ENCODE measurements at places on chromosomes 11 and 22.
A peak's percentile ranks its signal among the peaks of the same experiment; 100 is the strongest.

DNA sequence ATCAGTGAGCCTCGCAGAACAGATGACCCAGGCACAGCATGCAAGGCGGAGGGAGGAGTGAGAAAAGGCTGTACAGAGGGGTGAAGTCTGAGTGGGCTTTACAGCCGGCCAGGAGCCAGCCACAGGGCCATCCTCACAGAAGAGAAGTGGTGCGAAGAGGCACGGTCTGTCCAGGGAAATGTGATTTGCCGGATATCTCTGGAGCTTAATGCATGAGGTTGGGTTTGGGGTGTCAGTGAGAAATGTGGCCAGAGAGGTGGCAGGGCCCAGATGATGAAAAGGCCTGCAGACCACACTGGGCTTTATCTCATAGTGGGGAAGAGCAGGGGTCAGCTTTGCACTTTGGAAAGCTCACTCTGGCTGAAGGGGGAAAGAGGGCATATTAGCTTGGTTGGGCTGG is 255.2 kb downstream of the BUD13 start:
- no peak for DNase-seq

DNA sequence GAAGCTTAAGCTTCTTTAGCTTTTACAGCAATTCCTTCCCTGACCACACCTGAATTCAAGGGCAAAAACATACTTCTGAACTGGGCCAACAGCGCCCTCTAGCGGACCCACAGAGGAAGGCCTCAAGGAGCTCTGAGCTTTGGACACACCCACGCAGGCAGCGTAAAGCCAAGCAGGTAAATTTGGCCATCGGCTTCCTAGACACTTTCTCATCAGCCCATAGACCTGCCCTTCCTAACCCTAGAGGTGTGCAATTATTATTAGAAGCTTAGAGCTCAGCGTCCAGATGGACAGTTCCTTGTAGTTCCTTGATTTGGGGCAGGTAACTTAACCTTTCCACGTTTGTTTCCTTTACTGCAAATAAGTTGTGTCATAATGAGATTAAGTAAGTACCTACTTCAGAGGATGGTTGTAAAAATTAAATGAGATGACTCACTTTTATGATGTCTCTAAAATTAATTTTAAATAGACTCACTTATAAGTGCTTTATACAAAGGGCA is 25.7 kb upstream of the HMGXB4 start:
- peak; percentile 57 for DNase-seq

GRCh38 chr11:35045236-35045820 is 93.6 kb upstream of the CD44 start:
- peak; percentile 96 for DNase-seq

GRCh38 chr11:1574933-1575242 is 2.8 kb upstream of the DUSP8 start:
- DNase-seq, result no peak

- DNase-seq, result no peak
These were observed 27.7 kb downstream of the SLC36A4 start for GRCh38 chr11:93169950-93170561.

- no peak for DNase-seq
These were observed 375.7 kb downstream of the SHANK2 start for GRCh38 chr11:70876685-70877084.

- no peak for DNase-seq
These were observed 31.6 kb upstream of the CBX7 start for GRCh38 chr22:39183991-39184585.

GRCh38 chr11:17013548-17014320 is 480 bp downstream of the PLEKHA7 start:
- DNase-seq, result peak; percentile 19

GRCh38 chr11:115611343-115611742 is 107.1 kb upstream of the CADM1 start:
- no peak for DNase-seq

DNA sequence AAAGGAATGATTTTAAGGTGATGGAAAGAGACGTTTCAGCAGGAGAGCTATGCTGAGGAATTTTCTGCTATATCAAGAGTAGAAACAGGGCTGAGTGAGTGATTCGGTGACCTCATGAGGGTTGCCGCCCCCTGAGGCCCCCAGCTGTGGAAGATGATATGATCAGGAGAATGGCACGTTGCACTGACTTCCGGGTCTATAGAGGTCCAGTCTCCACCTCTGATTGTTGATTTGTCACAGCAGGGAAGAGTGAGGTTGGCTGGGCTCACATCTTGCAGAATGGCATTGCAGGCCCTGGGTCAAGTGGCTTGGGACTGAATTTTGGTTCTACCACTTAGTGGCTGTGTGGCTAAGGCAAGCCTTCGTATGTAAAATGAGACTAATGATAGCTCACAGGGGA is 205.1 kb downstream of the SNX19 start:
- no peak for DNase-seq

DNA sequence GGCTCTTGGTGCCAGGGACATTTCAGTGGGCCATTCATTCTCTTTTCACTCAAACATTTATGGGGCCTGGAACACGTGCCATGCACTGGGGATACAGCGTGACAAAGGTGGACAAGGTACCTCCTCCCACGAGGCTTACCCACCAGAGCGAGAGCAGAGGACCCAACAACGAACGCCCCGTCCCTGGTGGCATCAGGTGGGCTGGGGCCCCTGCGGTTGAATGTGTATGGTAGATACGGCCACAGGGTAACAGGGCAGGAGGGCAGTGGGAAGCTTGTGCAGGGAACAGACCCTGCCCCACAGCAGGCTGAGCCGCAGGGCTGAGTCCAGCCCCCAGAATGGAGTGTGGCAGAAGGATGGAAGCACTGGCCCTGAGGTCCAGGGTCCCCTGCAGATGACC is 81.1 kb downstream of the LRRC32 start:
- DNase-seq, result no peak

GRCh38 chr22:33380789-33381530 is 322.8 kb upstream of the SYN3 start:
- DNase-seq, result no peak

GRCh38 chr11:16296273-16296672 is 60.1 kb downstream of the SOX6 start:
- no peak for DNase-seq

- no peak for DNase-seq
These were observed 218.5 kb downstream of the DYNC2H1 start for GRCh38 chr11:103327721-103328120.

DNA sequence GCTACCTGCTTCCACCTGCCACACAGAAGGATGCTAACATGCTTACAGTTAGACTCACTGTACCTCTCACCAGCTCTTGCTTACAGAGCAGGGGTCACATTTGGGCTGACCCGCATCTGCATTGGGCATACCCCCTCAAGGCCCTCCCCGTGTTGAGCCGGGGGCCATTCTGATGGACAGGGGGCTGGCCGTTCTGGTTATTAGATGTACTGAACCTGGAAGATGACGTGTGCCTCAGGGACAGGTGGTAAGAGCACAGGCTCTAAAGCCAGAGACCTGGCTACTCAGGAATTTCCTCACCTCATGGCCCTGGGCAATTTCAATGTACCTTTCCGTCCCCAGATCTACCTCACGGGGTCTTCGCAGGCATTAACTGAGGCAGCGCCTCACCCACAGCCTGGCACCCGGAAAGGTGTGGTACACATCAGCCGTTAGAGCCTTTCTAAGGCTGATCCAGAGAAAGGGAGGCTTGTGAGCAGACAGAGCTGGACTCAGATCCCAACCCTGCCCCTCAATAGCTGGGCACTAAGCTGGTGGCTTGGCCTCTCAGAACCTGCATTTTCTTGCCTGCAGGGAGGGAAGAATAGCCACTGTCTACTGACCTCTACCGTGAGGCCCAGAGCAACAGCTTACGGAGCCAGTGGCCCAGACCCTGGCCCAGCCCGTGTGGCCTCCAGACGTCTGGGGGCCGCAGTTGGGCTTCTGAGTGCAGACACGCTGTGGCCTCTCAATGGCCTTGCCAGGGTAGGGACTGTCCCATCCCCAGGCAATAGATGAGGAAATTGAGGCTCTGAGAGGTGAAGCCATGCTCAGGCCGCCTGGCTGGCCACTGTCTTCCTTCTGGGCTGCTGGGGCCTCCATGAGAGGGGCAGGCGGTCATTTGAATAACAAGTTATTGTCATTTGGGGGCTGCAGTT is 100.6 kb downstream of the MORC2 start:
- DNase-seq, result no peak

- DNase-seq, result no peak
These were observed at the start of gene P2RY2 for GRCh38 chr11:73218106-73218829. TSS of gene P2RY2 (plus strand) at chr11:73218281. CDS start at chr11:73234160, 15,879 bp downstream.

DNA sequence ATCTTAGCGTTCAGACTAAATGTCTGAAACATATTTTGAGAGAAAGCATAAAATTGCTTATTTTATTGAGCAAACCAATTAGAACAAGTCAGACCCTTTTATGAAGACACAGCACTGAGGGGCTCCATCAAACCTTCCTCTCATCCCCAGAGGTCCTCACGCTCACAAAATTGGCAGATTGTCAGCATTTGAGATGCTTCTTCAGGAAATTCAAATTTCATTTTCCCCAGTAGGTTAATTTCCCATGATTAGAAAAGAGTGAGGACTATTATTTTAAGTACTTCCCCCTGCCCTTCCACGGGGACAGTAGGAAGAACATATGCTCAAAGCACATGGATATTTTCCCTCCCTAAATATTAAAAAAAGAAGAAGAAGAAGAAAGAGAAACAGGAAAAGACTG is 851.8 kb downstream of the BRD1 start:
- DNase-seq, result no peak

DNA sequence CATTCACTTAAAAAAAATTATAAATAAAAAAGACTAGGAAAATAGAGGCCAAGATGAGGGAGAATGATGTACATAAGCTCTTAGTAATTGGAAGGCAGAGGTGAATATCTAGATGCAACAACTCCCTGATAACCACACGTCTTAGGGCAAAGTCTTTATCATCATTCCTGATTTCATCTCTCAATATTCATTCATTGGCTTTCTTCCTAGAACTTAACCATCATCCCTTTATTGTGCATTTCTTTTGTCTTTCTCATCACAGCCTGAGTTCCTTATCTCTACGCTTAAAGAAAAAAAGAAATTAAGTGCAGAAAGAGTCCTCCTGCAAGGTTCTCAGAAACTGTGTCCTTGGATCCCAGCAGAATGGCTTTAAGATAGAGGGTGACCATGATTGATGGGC is 23.2 kb upstream of the FLI1 start:
- no peak for DNase-seq

- DNase-seq, result peak; percentile 39
These were observed 6.9 kb upstream of the POLDIP3 start for GRCh38 chr22:42621505-42622002.

DNA sequence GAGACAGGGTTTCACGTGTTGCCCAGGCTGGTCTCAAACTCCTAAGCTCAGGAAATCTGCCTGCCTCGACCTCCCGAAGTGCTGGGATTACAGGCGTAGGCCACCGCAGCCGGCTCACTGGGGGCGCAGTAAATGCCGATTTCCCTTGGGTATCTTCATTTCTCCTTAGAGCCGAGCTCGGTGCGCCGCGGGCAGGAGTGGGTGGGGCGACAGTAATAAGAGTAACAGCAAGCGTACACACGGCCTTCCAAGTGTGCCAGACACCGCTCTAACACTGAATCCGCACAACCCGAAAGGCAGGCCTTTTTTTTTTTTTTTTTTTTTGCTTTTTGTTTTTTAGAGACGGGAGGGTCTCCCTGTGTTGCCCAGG is 500 bp upstream of the ADSL start:
- peak; percentile 56 for DNase-seq

DNA sequence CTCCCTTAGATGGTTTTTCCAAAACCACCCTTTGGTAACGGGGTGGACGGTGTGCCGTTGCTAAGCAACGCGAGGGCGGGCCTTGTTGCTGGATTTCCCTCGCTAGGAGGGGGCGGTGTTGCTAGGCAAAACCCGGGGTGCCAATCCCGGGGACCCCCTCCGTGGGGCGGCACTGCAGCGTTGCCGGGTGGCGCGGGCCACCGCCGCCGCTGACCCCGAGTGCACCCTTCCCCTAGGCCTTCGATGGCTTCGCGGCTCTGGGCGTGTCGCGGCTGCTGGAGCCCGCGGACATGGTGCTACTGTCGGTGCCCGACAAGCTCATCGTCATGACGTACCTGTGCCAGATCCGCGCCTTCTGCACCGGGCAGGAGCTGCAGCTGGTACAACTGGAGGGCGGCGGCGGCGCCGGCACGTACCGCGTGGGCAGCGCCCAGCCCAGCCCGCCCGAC is 8.9 kb downstream of the EHBP1L1 start:
- DNase-seq, result no peak

DNA sequence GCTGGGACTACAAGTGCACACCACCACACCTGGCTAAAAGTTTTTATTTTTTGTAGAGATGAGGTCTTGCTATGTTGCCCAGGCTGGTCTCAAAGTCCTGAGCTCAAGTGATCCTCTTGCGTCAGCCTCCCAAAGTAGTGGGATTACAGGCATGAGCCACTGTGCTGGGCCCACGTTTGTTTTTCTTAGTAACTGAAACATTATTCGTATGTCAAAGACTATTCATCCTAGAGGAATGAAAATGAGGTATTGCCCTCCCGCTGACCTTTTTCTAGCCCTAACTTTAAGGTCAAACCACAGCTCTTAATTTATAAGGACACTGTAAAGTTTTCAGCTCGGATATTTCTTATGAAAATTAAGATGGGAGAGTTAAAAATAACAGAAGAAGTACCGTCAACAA is 33.2 kb upstream of the PAX6 start:
- DNase-seq, result no peak

DNA sequence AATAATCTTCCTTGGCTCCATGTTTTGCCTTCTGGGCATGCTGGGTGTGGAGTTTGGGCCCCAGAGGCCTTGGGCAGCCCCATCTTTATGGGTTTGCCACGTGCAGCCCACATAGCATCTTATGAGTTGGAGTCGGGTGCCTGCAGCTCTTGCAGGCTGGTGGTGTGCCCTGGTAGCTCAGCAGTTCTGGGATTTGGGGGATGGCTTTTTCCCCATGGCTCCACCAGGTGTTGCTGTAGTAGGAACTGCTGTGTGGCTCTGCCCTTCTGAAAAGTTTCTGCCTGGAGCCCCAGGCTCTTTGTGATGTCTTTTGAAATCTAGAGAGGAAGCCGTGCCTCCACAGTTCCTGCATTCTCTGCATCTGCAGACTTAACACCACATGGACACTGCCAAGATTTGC is 16.8 kb downstream of the EED start:
- DNase-seq, result no peak

DNA sequence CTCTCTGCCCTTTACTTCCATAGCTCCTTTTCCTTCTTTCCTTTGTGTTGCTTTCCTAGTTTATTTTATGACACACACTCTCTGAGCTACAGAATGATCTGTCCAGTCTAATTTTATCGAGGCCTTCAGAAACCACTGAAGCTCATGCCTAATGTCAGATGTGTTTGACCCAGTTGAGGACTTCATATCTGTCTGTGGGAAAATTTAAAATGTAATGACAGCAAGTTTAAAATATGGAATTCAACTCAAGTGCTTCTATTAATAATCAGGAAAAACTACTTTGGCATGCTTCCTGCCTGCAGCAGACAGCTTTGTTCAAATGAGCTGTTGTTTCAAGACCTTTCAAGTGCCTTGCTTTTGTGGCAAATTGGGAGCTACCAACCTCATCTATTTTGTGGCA is 261.8 kb upstream of the MTNR1B start:
- DNase-seq, result no peak

DNA sequence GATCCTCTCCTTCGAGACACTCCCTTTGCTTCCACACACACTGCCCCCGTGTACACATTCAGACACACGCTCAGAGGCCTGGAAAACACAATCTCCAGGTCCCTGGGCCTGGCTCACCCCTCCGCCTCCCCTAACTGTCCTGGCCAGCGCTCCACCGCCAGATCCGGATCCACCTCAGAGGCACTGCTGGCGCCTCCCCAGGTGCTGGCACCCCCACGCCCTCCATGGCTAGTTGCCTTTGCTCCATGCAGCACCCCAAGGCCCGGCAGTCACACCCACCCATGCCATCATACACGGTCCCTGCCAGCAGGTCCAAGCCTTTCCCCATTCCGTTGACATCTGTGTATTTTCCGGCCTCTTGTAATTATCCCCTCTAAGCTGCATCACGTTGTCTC is 11.1 kb downstream of the SPTBN2 start:
- DNase-seq, result no peak

- no peak for DNase-seq
These were observed 67.0 kb downstream of the SC5D start for GRCh38 chr11:121359591-121359990.
